ENCODE measurements at places on chromosomes 1 and 21.
A peak's percentile ranks its signal among the peaks of the same experiment; 100 is the strongest.

GRCh38 chr1:157310401-157310800, 172.2 kb upstream of the ETV3 start:
- no peak overlapping the region for H3K4me3 ChIP-seq
- DNase-seq, result no peak
- no peaks in the 10 kb centered on the region for H3K4me1 ChIP-seq
- H3K27ac ChIP-seq, result no peak overlapping the region
- no peaks in the 10 kb centered on the region for H3K36me3 ChIP-seq

GRCh38 chr1:26363549-26364448, 8.8 kb downstream of the ZNF683 start:
- peaks cover 3% of the 10 kb centered on the region for H3K27me3 ChIP-seq
- no peak overlapping the region for H3K4me3 ChIP-seq
- H3K36me3 ChIP-seq, result no peaks in the 10 kb centered on the region
- H3K27ac ChIP-seq, result no peak overlapping the region
- DNase-seq, result peak; percentile 68

DNA sequence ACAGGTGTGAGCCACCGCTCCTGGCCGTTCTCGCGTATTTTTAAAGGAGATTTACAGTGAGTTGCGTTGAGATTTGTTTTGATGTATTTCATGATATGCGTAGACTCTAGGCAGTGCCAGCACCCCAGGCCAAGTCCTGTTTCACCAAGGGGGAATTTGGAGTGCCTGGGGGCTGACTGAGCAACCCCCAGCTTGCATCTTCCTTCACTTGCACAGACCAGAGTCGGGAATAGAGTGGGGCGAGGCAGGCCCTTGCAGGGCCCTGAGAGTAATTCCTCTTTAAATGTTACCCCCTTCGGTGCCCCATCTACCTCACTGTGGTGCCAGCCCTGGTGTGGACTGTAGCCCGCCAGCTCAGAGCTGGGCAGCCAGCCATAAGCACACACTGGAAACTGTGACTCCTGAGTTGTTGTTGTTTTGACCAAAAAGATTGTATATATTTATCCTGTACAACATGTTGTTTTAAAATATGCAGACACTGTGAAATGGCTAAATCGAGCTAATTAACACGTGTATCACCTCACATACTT, 269.5 kb downstream of the NPHP4 start:
- H3K36me3 ChIP-seq, result no peaks in the 10 kb centered on the region
- no peak overlapping the region for H3K27ac ChIP-seq
- H3K4me3 ChIP-seq, result no peak overlapping the region
- no peaks in the 10 kb centered on the region for H3K27me3 ChIP-seq

- H3K4me1 ChIP-seq, result peaks cover 34% of the 10 kb centered on the region
- peak within 1 kb of the TSS; percentile 98 for H3K27ac ChIP-seq
- DNase-seq, result peak; percentile 99
- H3K36me3 ChIP-seq, result peaks cover 8% of the 10 kb centered on the region
- H3K4me3 ChIP-seq, result peak within 1 kb of the TSS; percentile 93
- H3K27me3 ChIP-seq, result no peaks in the 10 kb centered on the region
Observed at GRCh38 chr1:235328271-235329138, at the start of gene GGPS1. Gene GGPS1 (plus strand): TSS chr1:235328570. CDS start chr1:235335265, 6,695 bp downstream.

- DNase-seq, result no peak
- no peak overlapping the region for H3K4me3 ChIP-seq
- H3K27ac ChIP-seq, result no peak overlapping the region
- H3K4me1 ChIP-seq, result no peaks in the 10 kb centered on the region
Observed at GRCh38 chr1:38829368-38829767, 30.2 kb downstream of the RRAGC start.

- no peaks in the 10 kb centered on the region for H3K4me1 ChIP-seq
- H3K4me3 ChIP-seq, result no peak overlapping the region
- no peak for DNase-seq
Observed at GRCh38 chr1:70146488-70146887, 58.9 kb downstream of the LRRC40 start.

DNA sequence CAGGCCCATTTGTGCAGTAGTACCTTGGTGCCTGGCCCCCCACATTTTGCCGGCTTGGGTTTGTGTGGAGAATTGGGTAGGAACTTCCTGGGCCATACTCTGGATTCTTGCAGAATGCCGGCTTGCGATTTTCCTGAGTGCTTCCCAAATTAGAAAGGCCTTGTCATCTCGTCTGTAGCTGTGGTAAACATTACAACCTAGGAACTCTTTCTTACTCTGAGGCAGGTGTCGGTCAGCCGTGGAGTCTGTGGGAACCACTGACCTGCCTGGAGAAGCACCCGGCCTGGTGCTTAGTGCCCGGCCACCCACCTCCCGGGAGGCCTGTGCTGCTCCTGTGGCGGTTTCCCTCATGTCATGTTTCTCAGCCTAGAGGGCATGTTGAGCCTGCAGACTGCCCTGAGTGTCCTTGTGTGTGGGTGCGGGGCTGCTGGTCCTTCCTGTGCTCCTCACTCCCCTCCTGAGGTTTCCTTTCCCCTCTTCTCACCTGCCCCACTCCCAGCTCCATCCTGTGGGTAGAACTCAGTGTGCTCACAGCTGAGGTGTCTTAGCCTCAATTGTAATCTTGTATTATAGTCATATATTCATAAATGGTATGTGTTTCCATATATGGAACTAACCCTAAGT, 64.7 kb downstream of the S100B start:
- H3K4me1 ChIP-seq, result peaks cover 12% of the 10 kb centered on the region
- H3K36me3 ChIP-seq, result peaks cover 44% of the 10 kb centered on the region
- no peak overlapping the region for H3K27ac ChIP-seq
- H3K4me3 ChIP-seq, result no peak overlapping the region

DNA sequence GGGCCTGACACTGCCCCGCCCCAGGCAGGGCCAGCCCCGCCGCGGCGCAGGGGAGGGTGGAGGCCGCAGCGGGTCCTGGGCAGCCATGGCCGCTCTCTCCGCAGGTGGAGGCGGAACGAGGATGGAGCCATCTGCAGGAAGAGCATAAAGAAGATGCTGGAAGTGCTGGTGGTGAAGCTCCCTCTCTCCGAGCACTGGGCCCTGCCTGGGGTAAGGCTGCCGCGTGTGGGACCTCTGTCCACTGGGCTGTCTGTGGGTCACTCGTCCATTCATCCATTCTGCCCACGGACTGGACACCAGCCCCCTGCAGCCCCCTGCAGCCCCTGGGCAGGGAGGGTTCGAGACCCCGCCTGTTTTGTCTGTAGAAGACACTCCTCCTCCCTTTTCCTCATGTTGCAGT, 18.4 kb upstream of the LRRC3 start:
- H3K4me1 ChIP-seq, result no peaks in the 10 kb centered on the region
- DNase-seq, result no peak
- no peaks in the 10 kb centered on the region for H3K27me3 ChIP-seq
- no peak overlapping the region for H3K4me3 ChIP-seq
- no peaks in the 10 kb centered on the region for H3K36me3 ChIP-seq
- no peak overlapping the region for H3K27ac ChIP-seq

- peak overlapping the region; percentile 99 for H3K27ac ChIP-seq
- H3K36me3 ChIP-seq, result peaks cover 34% of the 10 kb centered on the region
- DNase-seq, result no peak
- no peaks in the 10 kb centered on the region for H3K27me3 ChIP-seq
Observed at GRCh38 chr1:203304391-203304918, 864 bp upstream of the BTG2 start.

- H3K27ac ChIP-seq, result no peak overlapping the region
- no peaks in the 10 kb centered on the region for H3K27me3 ChIP-seq
- no peak for DNase-seq
Observed at GRCh38 chr1:84096176-84096575, 47.9 kb upstream of the PRKACB start.

DNA sequence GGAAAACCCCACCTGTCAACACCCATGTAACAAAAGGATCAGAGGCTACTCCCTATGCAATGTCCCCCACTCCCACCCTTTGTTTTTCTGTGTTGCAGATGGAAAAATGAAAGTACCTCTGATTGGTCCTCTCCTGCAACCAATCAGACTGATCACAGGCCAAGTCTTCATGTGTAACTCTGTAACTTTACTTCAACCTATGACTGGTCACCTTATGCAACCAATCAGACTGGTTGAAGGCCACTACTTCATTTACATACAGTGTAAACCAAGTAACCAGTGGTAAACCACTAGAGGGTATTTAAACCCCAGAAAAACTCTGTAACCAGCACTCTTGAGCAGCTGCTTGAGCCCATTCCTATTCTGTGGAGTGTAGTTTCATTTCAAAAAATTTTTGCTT, 266.3 kb upstream of the OLFM3 start:
- no peak overlapping the region for H3K4me3 ChIP-seq
- no peaks in the 10 kb centered on the region for H3K27me3 ChIP-seq
- no peaks in the 10 kb centered on the region for H3K36me3 ChIP-seq
- no peak overlapping the region for H3K27ac ChIP-seq

GRCh38 chr1:107991371-107992066, 26.5 kb upstream of the VAV3 start:
- H3K4me3 ChIP-seq, result no peak overlapping the region
- no peaks in the 10 kb centered on the region for H3K36me3 ChIP-seq
- no peaks in the 10 kb centered on the region for H3K4me1 ChIP-seq
- DNase-seq, result no peak
- H3K27ac ChIP-seq, result no peak overlapping the region

DNA sequence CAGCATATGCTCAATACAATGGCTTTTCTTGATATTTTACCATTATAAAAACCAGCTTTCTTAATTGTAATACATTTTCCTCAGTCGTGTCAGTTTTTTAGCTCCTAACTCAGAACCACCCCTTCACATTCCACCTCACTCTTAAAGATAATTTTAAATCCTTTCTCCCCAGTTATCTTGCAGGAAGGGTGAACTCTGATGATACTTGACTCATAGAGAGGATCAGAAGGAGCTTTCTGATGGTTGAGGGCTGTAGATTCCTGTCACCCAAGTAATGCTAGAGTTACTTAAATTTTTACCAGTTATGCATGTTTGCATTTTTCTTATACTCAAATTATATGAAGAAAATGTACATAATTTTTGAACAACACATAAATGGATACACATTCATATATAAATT, 233.7 kb downstream of the NCAM2 start:
- H3K4me3 ChIP-seq, result no peak overlapping the region
- H3K27me3 ChIP-seq, result no peaks in the 10 kb centered on the region
- no peaks in the 10 kb centered on the region for H3K4me1 ChIP-seq
- DNase-seq, result no peak
- H3K36me3 ChIP-seq, result no peaks in the 10 kb centered on the region

- H3K27me3 ChIP-seq, result no peaks in the 10 kb centered on the region
- peaks cover 6% of the 10 kb centered on the region for H3K4me1 ChIP-seq
- no peak for DNase-seq
- H3K27ac ChIP-seq, result no peak overlapping the region
- no peak overlapping the region for H3K4me3 ChIP-seq
- H3K36me3 ChIP-seq, result no peaks in the 10 kb centered on the region
Observed at GRCh38 chr1:206814716-206815341, 42.5 kb upstream of the IL10 start.

GRCh38 chr1:166185526-166185925, 18.7 kb upstream of the FAM78B start:
- no peak overlapping the region for H3K27ac ChIP-seq
- H3K4me1 ChIP-seq, result no peaks in the 10 kb centered on the region
- no peaks in the 10 kb centered on the region for H3K36me3 ChIP-seq

GRCh38 chr1:150628766-150629114, 672 bp downstream of the ENSA start:
- no peaks in the 10 kb centered on the region for H3K27me3 ChIP-seq
- peak overlapping the region; percentile 96 for H3K27ac ChIP-seq
- H3K4me1 ChIP-seq, result peaks cover 14% of the 10 kb centered on the region
- H3K36me3 ChIP-seq, result peaks cover 35% of the 10 kb centered on the region

DNA sequence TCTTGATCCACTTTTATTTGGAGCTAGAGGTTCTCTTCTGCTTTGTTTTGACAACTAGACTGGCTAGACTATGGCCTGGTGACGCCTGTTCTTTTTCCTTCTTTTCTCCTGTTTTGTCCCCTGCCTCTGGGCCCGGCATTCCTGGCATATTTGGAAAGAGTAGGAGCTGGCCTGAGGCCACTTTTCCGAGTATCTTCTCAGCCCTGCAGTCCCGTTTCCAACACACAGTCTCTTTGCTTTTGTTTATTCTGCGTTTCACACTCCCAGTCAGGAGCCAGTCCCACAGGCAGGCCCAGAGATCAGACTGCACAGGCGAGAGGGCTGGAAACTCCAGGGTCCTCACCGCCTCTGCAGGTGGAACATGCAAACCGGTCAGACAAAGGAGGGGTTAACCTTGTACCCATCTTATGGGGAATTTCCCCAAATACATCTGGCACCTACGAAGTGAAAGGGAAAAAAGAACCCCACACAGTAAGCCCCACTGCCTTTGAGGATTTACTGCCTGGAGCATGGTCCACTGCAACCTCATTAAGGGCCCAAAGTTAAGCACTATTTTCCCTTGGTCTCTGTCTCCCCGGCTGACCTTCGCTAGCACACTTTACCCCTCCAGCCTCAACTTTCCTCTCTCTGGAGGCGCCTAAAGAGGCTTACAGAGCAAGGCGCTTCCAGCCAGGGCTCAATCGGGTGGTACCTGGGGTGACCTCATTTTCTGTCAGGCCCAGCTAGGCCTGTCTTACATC, 141.1 kb downstream of the TOMM20 start:
- peaks cover 14% of the 10 kb centered on the region for H3K4me1 ChIP-seq
- H3K27me3 ChIP-seq, result no peaks in the 10 kb centered on the region
- H3K4me3 ChIP-seq, result no peak overlapping the region
- DNase-seq, result no peak
- no peak overlapping the region for H3K27ac ChIP-seq

DNA sequence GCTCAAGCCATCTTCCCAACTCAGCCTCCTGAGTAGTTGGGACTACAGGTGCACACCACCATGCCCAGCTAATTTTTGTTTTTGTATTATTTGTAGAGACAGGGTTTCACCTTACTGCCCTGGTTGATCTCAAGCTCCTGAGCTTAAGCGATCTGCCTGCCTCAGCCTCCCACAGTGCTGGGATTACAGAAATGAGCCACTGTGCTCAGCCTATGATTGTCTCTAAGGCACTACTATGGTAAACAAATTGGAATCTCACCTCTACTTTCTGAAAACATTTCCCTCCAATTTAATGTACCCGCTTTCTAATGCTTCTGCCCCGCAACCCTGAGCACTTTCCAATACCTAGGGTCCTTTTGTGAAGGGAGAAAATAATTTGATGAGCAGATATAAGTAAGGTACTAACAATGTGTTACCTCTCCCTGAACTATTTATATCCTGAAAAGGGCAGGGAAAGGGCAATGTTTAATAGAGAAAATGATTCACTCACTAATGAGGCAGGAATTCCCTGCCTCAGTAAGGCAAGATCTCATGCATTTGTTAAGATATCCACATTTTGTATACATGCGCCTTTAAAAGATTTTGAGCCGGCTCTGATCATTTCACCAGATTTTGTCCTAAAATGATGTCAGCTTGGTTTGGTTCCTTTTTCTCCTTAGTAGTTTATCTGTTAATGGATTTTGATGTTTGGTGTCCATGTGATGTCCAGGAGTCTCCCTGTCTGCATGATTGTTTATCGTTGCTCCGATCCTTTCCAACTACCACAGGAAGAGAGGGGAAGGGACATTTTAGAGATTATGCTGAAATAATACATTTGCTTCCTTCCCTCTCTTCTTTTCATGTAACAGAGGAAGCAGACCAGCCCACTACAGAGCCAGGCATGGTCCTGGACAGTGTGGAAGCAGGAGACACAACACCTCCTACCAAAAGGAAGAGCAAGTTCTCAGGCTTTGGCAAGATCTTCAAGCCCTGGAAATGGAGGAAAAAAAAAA, 47.3 kb upstream of the RCC1 start:
- H3K27me3 ChIP-seq, result no peaks in the 10 kb centered on the region
- H3K4me3 ChIP-seq, result no peak overlapping the region
- H3K36me3 ChIP-seq, result peaks cover 6% of the 10 kb centered on the region
- H3K4me1 ChIP-seq, result no peaks in the 10 kb centered on the region
- no peak for DNase-seq

Measured in effector memory CD4-positive, alpha-beta T cell (primary cell).